Glomerular endothelial cell (primary cell): ENCODE measurements at places on chromosomes 6 and 20. TPM values are rescaled to one million over a fixed set of nuclear protein-coding genes. Genes with fewer than 3 reads are reported as not detected.

- peak; percentile 33 for DNase-seq
Observed at GRCh38 chr6:28816909-28817807, 106.6 kb downstream of the TRIM27 start.

GRCh38 chr20:48585061-48585870 is 242.5 kb downstream of the PREX1 start:
- DNase-seq = no peak

- no peak for DNase-seq
Observed at GRCh38 chr6:111530667-111531066, 47.6 kb upstream of the REV3L start.

DNA sequence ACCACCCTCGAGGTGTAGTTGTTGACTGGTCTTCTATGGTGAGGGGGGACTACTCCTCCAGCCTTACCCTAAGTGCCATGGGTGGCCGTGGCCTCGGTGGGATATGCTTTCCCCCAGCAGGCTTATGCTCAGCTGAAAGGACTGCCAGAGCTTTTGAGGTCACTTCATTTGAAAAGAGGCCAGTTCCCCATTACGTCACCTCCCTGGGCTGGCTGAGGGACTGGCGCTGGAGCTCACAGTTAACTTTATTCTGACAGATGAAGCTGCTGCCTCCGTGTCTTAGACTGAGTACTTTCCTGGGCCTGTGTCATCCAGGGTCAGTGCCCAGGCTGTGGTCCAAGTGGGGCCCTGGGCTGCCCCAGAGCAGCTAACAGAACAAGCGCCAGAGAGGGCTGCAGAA is 42.8 kb upstream of the PCMTD2 start:
- DNase-seq = no peak

- DNase-seq = no peak
Observed at GRCh38 chr6:37517411-37517812, 17.7 kb upstream of the CCDC167 start.

DNA sequence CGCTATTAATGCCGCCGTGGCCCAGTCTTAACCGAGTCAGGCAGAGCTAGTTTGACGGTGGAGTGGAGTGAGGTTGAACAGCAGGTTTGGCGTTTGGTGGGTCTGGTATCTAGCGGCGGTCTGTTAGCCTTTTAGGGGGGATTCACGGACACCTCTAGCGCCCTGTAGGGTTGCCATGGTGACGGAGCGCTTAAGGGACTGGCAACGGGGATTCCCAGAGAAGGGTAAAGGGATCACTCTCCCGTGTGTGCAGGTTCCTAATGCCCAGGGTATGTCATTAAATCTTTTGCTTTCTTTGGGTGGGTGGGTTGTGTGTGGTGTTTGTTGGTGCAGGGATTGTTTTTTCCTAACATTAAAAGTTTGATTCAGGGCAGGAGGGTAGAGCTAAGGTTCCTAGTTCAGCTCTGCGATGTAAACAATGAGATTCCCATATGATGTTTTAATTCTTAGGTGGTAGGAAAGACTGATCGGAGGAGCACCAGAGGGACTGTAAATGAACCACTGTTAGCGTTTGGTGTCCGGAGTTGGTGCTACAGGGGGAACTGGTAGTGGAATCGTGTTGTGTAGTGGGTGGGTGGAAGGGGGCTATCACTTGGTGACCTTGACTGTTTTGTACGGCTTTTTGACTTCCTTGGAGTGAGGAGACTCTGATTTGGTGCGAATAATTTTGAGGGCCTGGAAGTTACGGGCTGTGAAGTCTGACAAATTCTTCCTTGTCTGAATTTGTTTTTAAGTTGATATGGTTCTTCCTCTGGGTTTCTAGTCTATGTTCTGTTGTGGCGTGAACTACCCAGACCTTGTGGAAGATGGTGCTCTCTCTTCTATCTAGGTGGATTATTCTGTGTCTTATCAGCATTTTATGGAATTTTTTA is 5.0 kb downstream of the BRD2 start:
- DNase-seq = no peak

DNA sequence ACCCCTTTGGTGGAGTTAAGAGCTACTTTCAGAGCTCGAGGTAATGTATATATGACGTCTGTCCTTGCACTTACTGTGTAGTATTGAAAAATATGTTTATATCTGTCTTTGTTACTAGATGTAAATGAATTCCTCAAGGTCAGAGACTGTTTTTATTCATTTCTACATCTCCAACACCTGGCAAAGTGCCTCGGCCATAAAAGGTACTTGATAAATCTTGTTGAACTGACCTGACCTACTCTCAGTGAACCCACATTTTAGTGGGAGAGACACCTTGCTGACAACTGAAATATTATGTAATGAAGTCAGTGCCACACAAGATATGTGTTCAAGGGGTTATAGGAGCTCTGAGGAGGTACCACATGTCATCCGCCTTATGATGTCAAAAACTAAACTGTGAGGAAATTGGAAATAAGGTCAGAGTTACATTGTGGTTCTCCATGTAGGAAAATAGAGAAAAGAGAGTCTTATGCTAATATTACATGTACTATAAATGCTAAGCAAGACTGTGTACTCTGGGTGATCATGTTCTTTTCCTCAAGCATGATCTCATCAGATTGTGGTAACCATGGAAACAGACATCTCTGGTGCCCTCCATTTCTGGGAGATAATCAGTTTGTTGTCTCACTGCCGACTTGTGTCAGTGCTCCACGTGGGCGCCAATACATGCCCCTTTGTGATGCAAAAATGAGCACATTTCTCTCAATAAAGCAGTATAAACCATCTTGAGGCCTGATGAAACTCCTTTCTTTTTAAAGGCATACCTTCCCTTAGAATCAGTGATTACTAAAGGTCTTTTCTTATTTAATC is 5.7 kb upstream of the TMEM30A start:
- no peak for DNase-seq

DNA sequence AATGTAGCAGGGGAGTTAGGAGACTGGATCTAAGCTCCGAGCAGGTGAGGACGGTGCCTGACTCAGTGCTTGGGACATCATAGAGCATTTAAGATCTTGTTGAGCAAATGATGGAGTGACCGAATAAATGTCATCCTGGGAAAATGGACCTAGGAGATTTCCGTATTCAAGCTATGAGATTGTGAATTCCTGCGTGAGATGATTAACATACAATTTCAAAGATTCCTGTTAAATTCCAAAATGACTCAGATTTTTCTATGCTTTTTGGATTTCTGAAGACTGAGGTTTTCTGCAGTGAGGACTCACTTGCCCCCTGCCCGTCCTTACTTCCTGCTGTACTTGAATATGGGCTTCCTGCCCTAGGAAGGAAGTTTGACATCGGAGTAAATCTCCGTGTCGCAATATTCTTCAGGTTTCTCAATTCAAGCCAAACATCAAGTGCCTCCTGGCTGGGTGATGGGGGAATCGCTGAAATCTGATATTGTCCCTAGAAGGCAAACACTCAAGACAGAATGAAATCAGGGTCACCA is 5.2 kb downstream of the SYTL3 start:
- no peak for DNase-seq

GRCh38 chr6:7058250-7058923 is 49.4 kb upstream of the RREB1 start:
- no peak for DNase-seq

DNA sequence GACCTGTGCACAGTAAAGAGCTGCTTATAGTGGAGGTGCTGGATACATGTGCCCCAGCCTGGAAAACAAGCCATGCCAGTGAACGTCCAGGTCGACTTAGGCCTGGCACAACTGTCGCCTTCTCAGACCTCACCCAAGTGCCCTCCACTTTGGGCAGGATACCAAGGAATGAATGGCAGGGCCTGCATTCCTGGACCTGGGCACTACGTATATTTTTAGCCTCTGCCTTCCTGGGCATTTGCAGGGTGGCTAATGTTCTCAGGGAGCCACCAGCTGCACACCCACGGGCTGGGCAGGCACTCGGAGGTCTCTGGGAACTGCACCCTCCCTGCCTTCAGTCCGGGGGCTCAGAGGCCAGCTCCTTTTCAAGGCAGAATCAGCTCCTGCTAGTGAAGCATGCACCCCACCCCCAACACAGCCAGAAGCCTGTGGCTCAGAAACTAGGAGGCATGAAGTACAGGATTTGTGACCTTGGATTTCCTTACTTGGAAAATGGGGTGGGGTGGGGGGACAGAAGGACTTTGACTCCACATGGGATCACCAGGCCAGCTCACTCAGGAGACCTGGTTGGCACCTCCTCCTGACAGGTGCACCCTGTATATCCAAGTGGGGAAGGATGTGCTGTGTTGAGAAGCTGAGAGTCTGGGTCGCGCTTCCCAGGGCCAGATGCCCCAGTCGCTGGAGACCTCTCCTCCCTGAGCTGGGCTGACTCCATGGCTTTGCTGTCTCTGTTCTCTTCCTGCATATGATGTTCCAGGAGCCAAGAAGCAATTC is 2.5 kb upstream of the LSM14B start:
- DNase-seq = no peak

- no peak for DNase-seq
Observed at GRCh38 chr6:99980741-99981140, 13.3 kb downstream of the MCHR2 start.

DNA sequence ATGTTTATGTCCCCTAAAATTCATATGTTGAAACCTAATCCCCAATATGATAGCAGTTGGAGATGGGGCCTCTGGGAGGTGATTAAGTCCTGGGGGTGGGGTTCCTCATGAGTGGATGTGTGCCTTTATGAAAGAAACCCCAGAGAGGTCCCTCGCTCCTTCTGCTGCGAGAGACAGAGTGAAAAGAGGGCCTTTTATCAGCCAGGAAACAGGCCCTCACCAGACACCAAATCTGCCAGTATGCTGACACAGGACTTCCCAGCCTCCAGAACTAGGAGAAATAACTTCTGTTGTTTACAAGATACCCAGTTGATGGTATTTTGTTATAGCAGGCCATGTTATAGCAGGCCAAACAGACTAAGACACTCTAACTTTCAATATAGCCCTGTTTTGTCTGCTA is 100.9 kb upstream of the NFATC2 start:
- no peak for DNase-seq

DNA sequence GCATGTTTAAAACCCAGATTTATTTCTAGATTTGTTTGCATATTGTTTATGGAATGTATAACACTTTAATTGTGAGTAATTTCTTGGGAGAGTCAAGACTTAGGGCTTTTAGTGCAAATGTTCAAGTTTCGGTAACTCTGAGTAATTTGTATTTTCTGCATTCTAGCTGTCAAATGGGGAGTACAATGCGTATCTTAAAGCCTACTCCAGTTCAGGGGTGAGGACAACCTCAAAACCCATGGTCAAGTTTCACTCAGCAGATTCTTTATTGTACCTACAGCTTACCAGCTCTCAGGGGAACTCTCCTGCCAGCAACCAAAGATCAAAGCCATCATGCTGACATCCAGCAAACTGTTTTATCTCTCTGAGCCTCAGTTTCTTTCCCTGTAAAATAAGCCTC is 458.6 kb upstream of the JARID2 start:
- DNase-seq = no peak

DNA sequence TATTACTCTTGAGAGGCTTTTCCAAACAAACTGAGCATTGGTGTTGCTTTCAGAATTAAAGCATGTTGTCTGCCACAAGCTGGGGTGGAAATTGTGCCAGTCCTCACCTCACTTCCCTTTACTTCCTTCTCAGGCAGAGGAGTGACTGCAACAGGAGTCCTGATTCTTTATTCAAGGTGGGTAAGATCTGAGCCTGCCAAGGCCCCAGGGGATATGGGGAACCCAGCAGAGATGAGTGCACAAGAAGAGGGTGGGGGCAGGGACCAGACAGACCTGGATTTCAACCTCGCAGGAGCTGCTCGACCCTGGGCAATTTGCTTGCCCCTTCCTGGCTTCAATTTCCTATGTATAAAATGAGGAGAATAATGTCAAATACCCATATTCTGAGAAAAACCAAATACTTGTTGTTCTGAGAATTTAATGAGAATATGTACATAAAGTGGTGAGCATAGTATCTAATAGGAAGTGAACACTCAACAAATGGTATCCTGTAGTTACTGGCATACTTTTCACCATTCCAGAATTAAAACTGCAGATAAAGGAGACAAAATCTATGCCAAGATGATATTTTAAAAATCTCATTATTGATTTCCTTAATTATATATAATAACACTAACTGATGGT is 17.8 kb downstream of the MAN1A1 start:
- DNase-seq = no peak

- no peak for DNase-seq
Observed at GRCh38 chr20:35327074-35327976, 35.1 kb upstream of the FAM83C start.

- DNase-seq = peak; percentile 50
Observed at GRCh38 chr20:41476013-41476441, 109.4 kb upstream of the EMILIN3 start.

DNA sequence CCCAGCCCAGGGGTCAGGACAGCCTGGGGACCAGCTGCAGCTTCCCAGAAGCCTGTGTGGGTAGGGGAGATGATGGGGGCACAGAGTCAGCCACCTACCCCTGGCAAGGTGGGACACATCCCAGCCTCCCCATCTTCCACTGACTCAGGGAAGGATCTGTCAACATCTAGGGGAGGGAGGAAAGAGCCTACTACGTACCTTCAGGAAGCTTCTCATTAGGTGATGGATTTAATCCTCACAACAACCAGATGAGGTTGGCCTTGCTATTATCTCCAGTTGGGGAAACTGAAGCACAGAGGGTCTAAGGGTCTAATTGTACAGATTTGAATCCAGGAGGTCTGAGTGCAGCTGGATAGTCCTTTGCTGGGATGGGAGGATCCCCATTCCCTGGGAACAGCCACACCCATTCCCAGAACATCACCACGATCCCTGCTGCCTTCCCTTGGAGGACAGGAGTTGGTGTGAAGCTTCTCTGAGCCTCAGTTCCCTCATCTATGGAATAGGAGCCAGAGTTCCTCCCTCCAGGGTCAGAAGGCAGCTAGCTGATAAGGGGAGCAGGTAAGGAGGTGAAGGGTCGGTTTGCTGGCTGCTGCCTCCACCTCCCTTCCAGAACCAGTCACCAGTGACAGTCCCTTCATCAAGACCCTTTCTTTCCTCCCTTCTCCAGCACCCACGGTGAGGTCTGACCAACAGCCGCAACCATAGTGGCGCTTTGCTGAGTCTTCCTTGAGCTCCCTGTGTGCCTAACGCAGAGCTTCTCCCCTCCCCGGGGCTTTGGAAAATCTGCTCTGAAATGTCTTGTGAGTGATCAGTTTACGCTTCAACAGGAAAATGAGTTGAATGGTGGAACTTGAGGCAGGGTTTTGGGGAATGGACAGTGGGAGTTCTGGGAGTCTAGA is 56.8 kb downstream of the CEBPB start:
- DNase-seq = no peak

- no peak for DNase-seq
Observed at GRCh38 chr6:44554861-44555260, 167.4 kb downstream of the CDC5L start.

DNA sequence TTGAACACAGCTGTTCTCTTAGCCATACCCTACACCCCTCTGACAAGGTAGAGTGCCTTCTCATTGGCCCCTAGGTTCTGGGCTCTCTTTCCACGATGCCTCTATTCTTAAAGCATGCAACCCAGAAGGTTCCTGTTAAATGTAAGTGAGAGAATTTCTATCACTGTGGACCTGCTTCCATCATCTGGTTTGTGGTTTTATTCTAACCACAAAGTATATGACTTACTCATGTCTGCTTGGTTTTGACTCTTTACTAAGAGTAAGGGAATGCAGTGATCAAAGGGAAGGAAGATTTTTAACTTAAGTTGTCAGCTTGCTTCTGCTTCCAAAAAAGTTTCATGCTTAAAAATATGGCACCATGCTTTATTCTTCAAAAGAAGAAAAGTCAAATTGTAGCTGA is 80.2 kb downstream of the ANKEF1 start:
- no peak for DNase-seq

Gene PXDC1
- 153 and 257 TPM in 2 replicates for total RNA-seq

Gene EFCAB8
- 0.05 TPM in 1 of 2 replicates, not detected in the other for total RNA-seq

Gene MATN4
- total RNA-seq = not detected in 2 replicates

Gene CST4
- not detected in 2 replicates for total RNA-seq

Gene HLA-DQA1
- total RNA-seq = not detected in 2 replicates

Gene CCM2L
- 12.3 and 29.1 TPM in 2 replicates for total RNA-seq
